CD8-positive, alpha-beta T cell (primary cell): ENCODE measurements at places on chromosomes 1 and 21.

- no peak for DNase-seq
Observed at GRCh38 chr1:7501084-7501491, 270.0 kb upstream of the VAMP3 start.

DNA sequence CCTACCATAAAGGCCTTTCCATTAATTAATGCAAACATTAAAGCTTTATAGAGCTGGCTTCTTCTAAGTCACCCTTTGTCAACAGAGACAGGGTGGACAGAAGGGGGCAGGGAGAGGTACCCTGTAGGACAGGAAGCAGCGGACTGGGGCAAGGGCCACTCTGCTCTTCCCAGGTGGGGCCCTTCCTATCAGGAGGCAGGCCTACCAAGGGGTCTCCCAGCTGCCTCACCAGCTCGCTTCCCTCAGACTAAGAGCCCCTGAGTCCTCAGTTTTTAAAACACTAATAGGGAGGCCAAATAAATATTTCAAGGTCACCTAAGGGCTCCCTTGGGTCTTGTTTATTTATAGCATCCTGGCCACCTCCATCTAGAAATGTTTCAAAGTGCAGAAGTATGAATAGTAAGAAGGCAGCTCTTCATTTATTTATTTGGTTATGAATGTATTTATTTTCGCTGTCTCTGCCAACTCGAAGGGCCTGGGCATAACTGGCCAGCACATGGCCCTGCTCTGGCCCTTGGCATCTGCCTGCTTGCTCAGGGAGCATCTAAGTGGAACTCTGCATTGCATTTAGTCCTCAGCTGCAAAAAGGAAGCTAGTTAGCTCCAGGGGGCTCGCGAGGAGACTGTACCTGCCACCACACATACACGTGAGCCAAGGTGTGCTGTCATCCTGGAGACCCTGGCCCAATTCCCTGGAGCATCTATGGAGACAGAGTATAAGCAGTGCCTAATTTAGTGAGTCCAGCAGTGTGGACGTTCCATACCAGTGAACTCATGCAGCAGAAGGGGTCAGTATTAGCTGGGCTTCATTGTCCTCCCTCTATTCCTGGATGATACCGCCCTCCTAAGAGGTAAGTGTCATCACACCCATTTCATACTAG lies 395.1 kb upstream of the VAMP3 start:
- no peak for DNase-seq

GRCh38 chr1:15736892-15737261 lies 819 bp downstream of the SLC25A34 start:
- no peak for DNase-seq

- DNase-seq = no peak
Observed at GRCh38 chr1:246454655-246455054, 52.4 kb downstream of the SMYD3 start.

DNA sequence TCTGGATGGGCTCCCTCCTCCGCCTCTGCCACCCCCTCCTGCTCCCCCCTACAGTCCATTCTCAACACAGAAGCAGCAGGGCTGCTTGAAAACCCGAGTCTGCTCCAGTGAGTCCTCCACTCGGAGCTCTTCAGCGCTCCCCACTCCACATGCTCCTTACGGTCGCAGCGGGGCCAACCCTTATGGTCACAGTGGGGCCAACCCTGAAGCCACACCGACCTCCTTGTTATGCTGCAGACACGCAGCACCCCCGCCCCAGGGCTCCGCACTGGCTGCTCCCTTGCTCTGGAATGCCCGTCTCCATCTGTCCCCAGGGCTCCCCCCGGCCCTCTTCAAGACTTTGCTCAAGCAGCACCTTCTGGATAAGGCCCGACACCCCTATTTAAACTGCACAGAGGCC lies 22.6 kb downstream of the GPR157 start:
- DNase-seq = no peak

DNA sequence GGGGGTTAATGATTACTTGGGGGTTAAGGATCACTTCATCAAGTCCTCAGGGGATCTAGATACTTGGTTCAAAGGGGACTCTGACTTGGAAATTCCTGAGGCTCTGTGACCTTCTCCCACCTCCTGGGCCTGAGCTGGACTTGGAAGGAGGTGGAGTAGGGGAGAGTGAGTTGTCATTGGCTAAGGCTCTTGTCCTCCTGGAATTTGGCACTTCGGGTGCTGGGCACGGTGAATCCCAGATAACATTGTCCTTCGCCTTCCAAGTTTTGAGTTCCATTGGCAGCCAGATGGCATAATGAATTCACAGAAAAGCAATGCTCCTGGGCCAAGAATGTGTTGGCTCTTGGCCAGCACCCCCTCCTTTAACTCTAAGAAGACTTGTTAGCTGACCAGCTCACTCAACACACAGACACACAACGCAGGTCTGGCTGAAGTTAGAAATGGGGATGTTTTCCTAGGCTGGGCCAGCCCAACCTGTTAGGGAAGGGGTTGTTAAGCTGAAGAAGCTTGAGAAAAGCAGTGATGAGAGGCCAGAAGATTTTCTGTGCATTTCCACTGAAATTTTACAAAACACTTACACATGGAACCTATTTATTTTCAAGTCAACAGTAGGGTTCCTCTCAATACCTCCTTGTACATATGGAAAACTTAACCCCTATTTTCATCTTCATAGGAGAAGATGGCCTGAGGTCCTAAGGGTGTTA lies 29.7 kb downstream of the SLC26A9 start:
- DNase-seq = no peak

- no peak for DNase-seq
Observed at GRCh38 chr1:72930528-72930927, 648.2 kb upstream of the NEGR1 start.

DNA sequence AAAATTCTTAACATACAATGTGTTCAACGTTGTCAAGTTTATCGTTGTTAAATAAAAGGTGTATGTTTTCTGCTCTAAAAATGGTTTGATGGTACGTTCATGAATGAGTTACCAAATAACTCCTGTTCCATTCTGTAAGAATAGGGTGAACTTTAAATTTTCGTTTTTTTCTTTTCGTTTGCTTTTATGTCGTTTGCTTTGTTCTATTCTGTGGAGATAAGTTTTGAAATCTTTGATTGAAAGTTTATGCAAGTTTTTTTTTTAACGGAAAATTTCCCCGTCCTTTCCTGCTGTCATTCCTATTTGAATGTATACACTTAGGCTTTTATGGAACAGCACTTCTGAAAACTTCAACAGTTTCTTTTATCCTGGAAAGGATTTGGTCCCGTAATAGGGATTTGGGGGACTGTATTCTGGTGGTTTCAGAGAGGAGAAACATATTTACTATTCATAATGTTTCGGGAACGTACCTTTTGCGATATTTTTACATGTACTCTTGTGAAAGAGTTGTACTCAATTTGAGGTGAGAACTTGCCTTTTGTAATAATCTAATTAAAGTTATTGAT lies 1.7 kb downstream of the DR1 start:
- DNase-seq = no peak

GRCh38 chr1:28322194-28322593 lies 6.6 kb upstream of the MED18 start:
- no peak for DNase-seq

GRCh38 chr1:13753636-13754402 lies 53.8 kb downstream of the PRDM2 start:
- no peak for DNase-seq

GRCh38 chr21:44802396-44803153 lies 955 bp upstream of the UBE2G2 start:
- DNase-seq = no peak

GRCh38 chr1:40983286-40983685 lies 3.8 kb downstream of the CTPS1 start:
- DNase-seq = no peak

- no peak for DNase-seq
Observed at GRCh38 chr1:76587212-76587611, 280.1 kb upstream of the ST6GALNAC5 start.

GRCh38 chr1:109763646-109764415 lies at the start of gene EPS8L3:
EPS8L3 (minus strand) TSS chr1:109763923; CDS start chr1:109761749, 2,174 bp downstream.
- DNase-seq = no peak

- DNase-seq = no peak
Observed at GRCh38 chr1:216723274-216723780, at the start of gene ESRRG. ESRRG (minus strand) TSS chr1:216723429; CDS start chr1:216723299, 130 bp downstream.

DNA sequence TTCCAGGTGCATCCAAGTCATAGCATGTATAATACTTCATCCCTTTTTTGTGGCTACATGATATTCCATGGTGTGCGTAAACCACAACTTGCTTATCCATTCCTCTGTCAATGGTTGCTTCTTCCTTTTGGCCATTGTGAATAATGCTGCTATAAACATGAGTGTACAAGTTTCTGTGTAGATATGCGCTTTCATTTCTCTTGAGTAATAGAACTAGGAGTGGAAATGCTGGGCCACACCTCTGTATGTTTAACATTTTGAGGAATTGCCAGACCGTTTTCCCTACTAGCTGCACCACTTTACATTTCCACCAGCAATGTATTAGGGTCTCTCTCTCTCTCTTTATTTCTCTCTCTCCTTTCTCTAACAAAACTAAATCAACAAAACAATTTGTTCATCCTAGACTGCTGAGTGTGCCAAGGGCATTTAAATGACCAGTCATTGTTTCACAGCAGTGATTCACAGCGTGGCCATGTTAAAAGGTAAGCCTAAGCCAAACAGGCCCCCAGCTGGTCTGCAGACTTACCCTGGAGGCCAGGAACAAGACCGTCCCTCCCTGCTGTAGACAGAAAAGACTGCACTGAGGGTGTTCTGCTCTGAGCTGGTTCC lies 53.2 kb upstream of the LYST start:
- no peak for DNase-seq

- DNase-seq = no peak
Observed at GRCh38 chr1:68271596-68271995, 39.3 kb upstream of the WLS start.

DNA sequence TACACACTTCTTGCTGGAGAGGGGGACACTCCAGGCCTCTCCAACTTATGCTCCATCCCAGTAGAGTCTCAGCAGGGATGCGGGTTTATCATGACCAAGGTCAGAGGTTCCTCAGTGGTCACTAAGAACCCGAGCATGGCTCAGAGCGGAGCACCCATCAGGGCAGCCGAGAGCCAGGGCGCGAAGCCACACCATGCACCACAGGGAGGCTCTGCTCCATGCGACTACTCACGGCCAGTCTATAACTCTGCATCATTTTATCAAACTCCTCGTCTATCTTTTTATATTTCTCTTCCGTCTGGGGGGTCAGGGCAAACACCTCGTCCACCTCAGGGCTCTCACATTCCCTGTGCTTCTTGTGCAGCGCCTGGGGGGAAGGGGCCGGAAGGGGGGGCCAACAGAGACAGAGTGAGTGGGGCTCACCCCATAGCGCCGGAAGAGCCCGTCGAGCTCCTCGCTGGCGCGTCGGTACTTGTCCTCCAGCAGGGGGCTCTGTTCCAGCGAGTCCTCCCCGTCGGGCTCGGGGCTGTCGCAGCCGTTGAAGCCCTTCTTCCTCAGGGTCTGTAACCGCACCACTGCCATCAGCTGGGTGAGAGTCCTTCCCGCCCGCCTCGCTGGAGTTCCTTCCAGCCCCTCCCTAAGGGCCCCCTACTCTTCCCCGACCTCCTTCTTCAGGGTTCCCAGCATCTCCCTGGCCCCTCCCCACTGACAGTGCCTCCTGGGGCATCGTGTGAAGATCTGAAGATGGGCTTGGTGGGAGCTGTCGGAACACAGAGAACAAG lies 20.0 kb downstream of the MEF2D start:
- peak; percentile 85 for DNase-seq

DNA sequence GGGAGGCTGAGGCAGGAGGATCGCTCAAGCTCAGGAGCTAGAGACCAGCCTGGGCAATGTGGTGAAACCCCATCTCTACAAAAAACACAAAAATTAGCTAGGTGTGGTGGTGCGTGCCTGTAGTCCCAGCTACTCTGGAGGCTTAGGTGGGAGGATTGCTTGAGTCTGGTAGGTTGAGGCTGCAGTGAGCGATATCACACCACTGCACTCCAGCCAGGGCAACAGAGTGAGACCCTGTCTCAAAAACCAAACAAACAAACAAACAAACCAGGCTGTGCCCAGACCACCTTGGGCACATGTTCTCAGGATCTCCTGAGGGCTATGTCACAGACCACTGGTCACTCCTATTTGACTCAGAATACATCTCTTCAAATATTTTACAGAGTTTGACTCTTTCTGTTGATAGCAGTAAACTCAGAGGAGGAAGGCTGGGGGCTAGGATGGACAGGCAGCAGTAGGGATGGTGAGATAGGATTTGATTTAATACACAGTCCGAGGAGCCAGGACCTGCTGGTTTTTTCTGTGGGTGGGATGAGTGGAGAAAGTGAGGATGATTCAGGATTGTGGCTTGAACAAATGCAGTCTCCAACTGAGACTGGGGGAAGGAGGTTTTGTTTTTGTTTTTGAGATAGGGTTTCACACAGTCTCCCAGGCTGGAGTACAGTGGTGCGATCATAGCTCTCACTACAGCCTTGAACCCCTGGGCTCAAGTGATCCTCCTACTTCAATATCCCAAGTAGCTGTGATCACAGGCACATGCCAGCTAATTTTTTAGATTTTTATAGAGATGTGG lies 46.5 kb downstream of the OLFML3 start:
- DNase-seq = no peak

DNA sequence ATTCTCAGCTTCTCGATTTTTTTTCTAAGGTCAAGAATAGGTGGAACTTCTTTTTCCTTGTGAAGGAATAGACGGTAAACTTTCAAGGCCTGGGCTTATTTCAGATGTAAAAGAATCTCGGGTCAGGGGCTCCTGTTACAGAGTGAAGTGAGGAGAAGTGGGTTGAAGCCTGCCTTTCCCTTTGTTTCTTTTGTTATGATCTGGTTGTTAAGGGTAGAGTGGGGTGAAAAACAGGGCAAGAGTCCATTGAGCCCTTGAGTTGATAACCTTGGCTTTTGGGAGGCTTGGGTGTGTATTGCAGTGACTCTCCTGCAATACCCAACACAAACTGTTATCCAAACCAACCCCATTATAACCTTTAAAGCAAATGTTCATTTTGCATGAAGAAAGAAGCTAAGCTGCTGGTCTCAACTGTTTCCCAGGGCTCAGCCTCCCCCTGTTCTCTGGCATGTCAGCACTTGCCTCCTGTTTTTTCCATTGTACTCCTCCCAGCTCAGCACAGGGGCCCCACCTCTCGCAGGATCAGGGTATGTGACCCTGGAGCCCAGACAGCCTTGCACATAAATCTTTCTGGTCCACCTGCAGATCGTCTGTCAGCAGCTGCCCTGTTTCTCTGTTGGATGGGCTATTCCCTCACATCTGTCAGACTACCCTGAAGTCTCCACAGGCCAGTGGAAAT lies 102.4 kb downstream of the CACHD1 start:
- DNase-seq = no peak
